Memory B cell (primary cell): ENCODE measurements at places on chromosomes 12 and 14.

GRCh38 chr12:104280717-104281458 lies 22.7 kb upstream of the EID3 start:
- no peak for DNase-seq

DNA sequence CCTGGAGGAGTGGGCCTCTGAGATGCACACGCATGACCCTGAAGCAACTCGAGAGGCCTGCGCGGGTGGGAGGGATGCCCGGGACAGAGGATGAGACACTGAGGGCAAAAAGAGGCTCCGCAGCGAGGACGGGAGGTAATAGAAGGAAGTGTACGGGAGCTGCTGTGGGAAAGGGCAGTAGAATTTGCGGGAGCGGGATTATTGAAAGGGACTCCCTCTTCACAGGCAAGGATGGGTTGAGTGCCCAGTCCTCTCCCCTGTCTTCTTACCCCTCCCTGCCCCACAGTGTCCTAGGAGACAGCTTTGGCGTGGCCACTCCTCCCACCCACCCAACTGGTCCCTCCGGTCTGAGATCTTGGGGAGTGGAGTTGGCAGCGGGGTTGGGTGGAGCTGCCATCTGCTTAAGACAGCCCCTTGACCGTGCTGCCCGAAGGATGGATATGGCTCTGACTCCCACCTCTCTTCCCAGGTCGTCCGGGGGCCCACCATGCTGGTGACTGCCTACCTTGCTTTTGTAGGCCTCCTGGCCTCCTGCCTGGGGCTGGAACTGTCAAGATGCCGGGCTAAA lies 15.7 kb upstream of the ESPL1 start:
- DNase-seq, result no peak

DNA sequence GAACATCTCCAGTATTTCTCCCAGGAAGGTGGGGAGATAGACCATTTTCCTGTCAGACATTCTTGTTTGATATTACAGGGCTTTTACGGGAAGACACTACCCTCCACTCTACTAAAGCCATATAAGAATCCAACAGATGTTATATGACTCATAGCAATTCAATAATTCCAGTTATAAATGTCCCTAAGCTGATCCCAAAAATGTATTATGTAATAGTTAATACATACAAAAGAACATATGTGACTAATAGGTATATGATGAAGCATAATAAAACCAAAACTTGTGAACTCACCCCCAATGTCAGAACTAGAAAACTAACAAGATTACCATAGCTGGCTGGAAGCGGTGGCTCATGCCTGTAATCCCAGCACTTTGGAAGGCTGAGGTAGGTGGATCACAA lies 84.2 kb downstream of the EFCAB11 start:
- no peak for DNase-seq

- no peak for DNase-seq
These were observed 94.6 kb upstream of the MUCL1 start for GRCh38 chr12:54759751-54760150.

DNA sequence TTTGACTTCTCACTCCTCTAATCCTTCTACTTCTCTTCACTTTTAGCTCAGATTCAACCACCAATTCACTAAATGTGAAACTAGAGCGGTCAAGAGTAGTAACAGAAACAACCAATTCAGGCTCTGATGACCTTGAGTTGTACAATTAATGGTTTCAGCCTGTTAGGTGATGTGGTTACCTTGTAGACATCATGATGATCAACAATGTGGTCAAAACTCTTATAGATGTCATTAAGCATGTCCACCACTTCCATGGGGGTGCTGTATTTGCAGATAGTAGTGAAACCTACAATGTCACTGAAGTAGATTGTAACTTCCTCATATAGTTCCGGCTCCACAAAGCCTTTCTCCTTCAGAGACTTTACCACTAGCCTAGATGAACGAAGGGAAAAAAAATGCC lies 54.1 kb upstream of the PLBD1 start:
- peak; percentile 33 for DNase-seq

DNA sequence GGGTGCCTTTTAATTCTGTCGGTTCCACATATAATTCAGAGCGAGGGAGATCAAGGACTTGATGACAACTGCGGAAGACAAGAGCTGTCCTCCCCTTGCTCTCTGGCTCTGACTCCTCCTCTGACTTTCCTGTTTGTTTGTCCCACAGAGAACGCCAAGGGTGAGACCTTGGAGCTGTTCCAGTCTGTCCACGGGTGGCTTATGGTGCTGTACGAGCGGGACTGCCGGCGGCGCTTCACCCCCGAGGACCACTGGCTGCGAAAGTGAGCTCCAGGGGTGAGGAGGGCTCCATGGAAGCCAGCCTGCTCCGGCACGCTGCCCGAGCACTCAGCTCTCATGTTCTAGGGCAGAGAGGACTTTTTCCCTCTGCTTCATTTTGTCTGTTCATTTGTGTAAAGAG lies 32.8 kb downstream of the UBE3B start:
- no peak for DNase-seq

- DNase-seq, result no peak
These were observed 183.8 kb downstream of the EMP1 start for GRCh38 chr12:13380297-13380696.

DNA sequence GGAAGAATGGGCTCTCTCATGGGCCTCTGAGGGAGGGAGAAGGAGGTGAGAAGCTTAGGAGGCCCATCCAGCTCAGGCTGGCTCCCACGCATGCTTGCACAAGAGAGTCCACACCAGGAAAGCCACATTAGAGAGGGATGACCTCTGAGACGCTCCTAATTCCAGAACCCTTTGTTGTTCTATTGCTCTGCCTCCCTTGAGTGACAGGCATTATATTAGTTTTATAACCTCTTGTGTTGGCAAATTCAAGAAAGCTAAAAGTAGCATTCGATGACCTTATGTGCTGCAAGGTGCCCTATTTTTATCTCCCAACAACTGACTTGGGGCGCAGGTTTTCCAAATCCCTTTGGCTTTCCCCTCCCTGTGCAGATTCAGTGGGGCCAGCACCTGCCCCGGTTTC lies 190.1 kb downstream of the KSR2 start:
- DNase-seq, result no peak

DNA sequence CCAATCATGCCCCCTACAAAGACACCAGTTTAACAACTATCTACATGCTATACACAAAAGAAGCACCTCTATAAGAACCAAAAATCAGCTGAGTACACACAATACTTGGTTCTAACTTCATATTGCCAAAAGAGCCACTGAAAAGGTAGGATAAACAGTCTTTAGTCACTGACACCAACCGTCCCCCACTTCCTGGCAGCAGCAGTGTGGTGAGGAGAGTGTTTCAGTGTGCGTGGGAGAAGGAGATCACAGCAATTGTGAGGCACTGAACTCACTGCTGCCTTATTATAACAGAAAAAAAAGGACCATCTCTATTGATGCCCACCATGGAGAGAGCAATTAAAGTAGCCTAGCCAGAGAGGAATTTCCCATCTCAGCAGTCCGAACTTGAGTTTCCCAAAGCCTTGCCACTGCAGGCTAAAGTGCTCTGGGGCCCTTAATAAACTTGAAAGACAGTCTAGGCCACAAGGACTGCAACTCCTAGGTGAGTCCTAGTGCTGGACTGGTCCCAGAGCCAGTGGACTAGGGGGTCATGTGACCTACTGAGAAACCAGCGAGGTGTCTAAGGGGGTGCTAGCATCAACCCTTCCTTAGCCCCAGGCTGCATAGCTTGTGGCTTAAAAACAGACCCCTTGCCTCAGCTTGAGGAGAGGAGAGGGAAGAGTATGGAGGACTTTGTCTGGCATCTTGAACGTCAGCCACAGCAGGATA lies 37.1 kb upstream of the LMNTD1 start:
- no peak for DNase-seq

GRCh38 chr12:24664161-24664880 lies 284.6 kb downstream of the BCAT1 start:
- DNase-seq, result no peak

DNA sequence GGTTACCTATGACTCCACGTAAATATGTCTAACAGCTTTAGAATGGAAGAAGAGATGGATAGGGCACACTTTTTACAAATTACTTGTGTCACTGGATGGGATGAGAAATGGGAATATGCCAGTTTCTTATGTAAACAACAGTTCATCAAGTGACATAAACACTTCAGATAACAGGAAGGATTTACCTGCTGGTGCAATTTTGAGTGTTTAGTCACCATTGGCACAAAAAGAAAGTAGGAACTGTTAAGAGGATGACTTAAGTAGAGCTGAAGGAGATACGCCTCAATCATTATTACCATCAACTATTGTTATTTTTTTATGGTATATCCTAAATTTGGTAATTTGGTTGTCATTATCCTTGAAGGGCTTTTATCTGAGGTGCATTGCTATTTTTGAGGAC lies 83.2 kb downstream of the RMST start:
- no peak for DNase-seq

DNA sequence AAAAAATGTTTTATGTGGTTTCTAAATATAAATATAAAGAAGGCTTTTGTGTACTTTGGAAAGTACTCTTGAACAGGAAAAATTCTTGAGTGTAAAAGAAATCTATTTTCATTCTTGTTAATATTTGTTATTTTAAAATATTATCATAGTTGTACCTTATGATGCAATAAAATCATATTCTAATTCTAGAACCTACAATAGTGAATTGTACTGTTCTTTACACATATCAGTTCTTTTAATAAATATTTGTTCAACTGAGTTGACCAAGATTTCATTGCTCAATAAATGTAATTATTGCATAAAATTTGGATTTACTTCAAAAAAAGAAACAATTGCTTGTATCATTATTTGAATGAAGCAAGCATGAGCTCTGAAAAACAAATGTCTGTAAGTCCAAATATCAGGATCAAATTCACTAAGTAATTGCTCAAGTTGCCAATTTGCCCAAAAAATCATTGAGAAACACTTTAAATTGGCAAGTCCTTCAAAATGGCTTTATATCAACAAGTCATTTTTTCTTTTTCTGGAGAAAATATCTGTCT lies 191.6 kb upstream of the SLC16A7 start:
- DNase-seq, result no peak

DNA sequence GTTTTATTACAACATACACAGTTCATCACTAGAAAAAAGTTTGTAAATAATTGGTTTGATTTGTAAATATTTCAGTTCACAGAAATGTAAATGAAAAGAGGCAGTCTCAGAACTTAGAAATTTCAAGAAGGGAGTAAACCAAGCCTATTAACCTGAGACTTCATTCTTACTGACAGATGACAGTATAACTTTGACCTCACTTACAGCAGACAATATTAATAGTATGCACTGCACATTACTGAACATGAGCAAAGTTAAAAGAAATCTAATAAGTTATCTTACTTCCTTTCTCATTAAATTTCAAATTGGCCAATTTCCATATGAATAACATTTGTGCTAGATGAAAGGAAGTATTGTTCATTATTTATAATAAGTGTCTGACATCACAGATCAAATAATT lies 235.8 kb downstream of the SLC6A15 start:
- DNase-seq, result no peak

DNA sequence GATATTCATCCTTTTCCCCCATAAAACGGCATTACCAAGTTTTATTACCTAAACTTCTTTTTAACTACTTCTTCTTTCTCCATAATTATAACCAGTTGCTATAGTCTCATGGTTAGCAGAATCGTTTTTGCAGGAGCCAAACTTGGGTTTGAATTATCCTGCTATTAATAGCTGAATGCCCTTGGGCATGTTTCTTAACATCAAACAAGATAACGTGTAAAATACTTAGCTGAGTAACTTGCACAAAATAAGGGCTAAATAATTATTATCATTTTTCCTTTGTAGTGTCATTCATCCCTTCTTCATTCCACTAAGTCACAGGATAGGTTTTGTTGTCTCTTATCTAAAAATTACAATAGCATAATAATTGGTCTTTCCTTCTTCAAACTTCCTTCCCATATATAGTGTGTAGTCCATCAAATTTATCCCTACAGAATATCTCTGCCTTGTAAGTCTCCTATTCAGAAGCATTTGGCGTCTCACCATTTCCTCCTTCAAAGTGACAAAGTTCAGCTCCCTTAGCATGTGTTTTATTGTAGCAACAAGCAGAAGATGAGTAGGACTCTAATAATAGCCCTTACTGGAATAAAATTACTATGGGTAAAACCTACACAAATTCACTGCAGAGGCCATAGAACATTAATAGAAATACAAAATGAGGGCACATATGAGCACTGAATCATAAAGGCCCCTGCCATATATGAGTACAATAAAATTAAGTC lies 63.8 kb downstream of the FAR2 start:
- no peak for DNase-seq
